ENCODE measurements at places on chromosomes 3 and 15.

GRCh38 chr15:73239564-73240215 lies 129.1 kb downstream of the HCN4 start:
- DNase-seq: no peak

DNA sequence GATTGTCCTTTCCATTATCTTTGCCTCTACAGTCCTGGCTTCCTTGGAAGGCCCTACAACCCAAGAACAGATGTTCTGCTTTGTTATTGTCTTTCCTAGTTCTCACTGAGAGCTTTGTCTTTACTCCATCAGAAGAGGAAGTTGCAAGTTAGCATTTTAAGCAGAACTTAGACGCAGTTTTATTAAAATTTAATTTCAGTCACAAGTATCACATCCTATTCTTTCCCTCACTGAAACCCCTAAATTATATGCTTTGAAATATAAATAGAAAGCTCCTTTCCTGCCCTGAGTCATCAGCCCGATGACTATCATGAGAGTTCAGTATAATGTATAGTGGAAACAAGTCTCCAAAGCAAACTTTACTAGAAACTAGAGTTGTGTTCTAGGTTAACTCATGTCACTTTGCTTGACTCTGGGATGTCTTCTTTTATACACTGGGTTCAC lies 291.2 kb upstream of the RBMS3 start:
- DNase-seq: no peak

GRCh38 chr3:15633766-15634598 lies 32.4 kb downstream of the BTD start:
- DNase-seq: no peak

DNA sequence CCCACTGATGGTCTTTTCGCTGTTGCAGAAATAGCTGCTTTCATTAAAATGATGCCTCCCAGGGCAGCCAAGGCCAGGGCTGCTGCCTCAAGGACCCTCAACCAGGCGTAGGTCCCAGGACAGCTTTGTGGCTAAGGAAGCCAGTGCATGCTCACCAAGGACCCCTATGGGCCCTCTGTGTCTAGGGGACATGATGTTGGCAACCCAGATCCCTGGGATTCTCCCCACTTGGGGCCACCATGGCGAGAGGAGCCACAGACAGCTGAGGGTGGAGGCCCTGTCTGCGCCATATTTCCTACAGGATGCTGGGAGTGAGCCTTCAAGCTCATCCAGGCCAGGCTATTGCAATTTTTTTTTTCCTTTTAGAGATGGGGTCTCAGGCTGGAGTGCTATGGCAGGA lies 137.2 kb downstream of the CHSY1 start:
- no peak for DNase-seq

GRCh38 chr15:69074001-69074842 lies 59.7 kb downstream of the NOX5 start:
- DNase-seq: no peak

DNA sequence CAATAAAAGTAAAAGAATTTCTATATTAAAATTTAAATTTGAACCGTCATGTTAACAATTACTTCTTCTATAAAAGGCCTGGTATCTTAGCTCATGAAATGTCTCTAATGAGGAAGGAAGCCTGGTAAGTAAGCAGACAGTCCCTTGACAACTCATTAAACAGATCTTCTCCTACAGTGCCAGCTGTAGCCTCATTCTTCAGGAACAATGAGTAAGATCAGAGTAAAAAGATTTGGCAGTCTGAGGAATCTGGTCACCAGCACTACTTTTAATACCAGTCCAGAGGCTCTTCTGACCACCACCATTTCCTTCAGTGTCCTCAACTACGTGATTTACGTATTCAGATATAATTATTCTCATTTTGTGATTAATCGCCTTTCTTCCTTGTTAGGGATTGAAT lies 955.0 kb upstream of the ALCAM start:
- no peak for DNase-seq

- DNase-seq: no peak
Observed at GRCh38 chr3:57281715-57282114, 10.8 kb downstream of the ASB14 start.

DNA sequence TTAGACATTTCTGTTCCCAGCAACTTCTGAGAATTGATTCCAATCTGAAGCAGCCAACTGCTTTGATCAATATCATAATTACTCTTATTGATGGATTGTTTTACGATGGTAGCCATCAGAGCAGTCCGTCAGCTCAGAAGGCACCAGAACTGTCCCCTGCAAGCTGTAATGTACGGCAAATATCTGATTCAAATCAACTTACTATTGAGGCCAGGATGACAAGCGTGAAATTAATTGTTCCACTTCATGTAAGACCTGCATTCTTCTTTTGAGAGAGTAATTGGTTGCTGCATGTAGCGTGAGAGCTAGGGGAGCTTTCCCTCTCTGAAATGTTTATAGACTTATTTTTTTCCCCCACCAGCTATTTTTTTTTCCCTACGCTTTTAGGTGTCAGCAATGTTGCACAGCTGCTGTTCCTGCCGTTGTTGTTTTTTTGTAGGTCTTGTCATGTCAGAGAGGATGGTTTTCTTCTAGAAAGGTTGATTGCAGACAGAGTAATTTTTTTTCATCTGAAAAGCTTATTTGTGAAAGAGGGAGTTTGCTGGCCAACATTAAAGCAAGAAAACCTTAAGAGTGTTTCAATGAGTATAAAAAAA lies 134.9 kb downstream of the CACNA2D3 start:
- no peak for DNase-seq

All from activated CD4-positive, alpha-beta memory T cell treated with anti-CD3 and anti-CD28 coated beads for 36 hours (primary cell).